ENCODE measurements at places on chromosomes 11 and 22.

DNA sequence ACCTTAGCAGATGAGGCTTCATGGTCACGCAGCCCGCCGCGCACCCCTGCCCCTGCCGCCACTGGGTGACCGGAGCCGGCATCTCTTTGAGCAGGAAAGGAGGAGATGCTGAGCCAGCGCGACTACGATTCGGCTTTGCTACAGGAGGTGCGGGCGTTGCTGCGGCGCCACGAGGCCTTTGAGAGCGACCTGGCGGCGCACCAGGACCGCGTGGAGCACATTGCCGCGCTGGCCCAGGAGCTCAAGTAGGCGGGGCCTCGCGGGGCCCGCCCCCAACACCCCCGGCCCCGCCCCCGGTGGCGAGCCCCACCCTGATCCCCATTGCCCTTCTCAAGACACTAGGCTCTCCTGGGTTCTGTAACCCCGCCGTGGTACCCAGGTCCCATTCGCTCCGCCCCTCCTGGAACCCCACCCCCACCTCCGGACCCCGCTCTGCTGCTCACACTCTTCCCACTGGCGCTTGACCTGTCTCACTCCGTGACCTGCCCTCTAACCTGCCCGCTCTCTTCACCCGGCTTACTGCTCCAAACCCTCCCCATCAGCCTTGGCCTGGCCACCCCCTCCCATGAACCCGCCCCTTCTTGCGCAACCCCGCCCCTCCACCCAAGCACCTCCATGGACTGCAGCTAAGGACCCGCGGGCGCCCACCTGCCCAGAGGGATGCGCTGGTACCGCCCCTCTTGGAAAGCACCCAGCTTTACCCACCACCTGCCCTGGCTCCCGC is 9.1 kb downstream of the CTSF start:
- peak; percentile 4 for DNase-seq

- no peak for DNase-seq
Observed at GRCh38 chr11:36492724-36493304, 17.3 kb downstream of the TRAF6 start.

- no peak for DNase-seq
Observed at GRCh38 chr11:100592619-100593260, 94.3 kb upstream of the ARHGAP42 start.

- no peak for DNase-seq
Observed at GRCh38 chr11:45921561-45922424, 663 bp upstream of the LARGE2 start.

DNA sequence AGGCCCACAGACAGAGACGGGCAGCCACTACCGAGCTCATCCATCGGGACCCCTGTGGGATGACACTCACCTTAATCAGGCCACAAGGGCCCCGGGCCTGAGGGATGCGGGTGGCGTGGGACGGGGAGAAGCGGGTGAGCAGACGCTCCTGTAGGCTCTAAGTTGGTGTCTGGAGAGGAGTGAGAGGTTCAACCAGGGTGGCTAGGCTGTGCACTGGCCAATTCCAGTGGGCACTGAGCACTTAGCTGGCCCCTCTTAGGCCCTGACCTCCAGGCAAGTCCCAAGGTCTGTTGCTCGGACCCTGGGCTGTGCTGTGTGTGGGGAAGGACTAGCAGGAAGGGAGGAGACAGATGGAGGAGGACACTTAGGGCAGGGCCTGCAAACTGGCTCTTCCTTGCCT is 139.3 kb downstream of the ST3GAL4 start:
- no peak for DNase-seq

DNA sequence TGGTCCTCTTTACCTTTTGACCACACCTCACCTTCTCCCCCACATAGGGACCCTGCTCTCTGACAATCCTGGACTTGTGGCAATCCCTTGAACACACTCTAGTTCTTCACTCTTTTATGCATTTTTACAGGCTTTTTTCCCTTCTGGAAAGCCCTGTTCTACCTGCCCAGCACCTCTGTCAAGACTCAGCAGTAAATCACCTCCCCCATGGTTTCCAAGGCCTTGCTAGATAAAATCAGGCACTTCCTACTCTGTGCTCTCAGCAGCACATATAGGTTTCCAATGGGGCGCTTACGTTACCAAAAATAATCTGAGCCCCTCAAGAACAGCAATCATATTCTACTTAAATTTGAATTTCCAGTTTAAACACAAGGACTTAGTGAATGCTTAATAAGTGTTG is 53.9 kb downstream of the ETS1 start:
- no peak for DNase-seq

DNA sequence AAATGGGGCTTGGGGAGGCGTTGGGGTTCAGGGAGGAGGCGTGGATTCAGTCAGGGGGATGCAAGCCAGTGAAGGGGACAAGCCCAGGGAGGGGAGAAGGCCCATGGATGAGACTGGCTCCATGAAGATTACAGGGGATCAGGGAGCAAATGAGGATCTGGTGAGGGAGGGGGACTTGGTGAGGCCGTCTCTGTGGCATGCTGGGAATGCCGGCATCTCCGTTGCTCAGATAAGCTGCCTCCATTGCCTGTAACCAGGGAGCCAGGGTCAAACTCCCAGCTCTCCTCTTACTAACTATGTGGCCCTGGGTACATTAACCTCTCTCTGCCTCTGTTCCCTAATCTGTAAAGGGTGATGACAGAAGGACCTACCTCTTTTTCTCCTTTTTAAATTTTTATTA is 38.7 kb downstream of the TPBGL start:
- DNase-seq: no peak

DNA sequence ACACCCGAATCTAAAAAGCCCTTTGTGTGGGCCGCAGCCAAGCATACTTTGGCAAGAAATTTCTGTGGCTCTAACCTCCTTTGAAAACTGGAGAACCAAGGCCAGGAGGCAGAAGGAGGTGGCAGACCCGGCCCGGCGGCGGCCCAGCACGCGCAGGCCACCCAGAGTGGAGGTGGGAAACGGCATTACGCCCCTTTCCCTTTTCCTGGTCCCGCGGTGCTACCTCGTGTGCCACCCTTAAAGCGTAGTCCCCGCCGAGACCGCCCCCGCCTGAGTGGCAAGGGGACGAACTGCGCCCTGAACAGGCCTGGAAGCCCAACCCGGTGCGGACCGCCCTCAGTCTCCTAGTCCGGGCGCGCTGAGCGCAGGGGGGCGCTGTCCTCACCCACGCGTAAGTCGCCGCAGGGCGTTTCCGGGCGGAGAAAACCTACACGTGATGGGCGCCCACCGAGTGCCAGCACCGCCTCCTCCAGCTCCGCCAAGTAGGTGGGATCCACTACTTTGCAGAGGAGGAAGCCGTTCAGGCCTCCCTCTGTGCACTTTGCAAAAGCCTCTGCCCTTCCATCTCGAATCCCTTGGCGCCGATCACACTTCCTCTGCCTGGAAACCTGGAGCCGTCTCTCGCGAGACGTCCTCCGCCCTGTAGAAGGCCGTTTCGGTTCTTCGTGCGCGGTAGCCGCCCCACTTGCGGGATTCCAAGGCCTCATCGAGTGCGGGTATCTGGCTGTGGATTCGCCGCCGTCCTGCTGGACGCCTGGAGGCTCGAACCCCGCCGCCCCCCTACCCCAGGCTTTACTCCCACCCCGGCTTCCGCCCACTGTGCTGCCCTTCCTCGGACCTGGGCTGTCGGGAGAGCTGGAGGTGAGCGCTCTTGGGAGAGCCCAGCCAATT is at the start of gene ACCS:
Gene ACCS, plus strand, starts transcription at position 430 of the 891 bp plus-strand sequence. CDS start 1,358 bp downstream, outside the sequence.
- peak; percentile 87 for DNase-seq

DNA sequence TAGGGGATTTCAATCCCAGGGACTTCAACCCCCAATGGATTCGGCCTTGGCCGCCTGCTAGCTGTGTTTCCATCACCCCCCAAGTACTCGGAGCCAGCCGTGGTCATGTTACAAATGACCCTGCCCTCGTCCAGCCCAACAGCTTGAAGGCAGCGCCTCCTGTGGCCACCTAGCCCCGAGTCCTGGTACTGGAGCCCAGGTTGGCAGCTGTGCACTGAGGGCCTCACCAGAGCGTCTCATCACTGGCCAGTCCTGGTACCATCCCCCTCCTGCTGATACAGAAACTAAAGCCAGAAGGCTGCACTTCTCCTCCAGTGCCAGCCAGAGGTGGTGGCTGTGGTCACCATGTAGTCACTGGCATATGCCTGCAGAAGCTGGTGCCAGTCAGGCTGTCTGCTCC is 44.9 kb upstream of the FADD start:
- no peak for DNase-seq

- DNase-seq: no peak
Observed at GRCh38 chr22:27124351-27124966, 467.1 kb downstream of the MIAT start.

DNA sequence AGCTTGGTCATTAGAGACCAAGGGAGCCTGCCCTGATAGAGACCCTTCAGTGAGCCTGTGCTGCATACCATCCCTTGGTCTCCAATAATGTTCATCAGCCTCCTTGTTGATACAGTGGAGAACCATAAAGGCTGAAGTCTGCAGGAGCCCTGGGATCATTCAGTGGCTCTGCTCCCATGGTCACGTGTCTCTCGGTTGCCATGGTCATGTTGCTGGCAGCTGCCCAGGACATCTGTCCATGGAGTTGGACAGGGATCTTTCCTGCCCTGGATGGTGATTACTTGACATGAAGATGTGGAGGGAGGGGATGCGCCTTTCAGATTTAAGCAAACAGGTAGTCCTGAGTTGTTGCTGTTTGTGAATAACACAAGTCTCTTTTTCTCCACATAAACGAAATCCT is 38.2 kb downstream of the CYB5R2 start:
- peak; percentile 23 for DNase-seq

- no peak for DNase-seq
Observed at GRCh38 chr11:89347071-89347470, 144.1 kb downstream of the NOX4 start.

GRCh38 chr11:72436661-72437060 is 2.3 kb upstream of the CLPB start:
- no peak for DNase-seq

GRCh38 chr11:20158597-20159257 is 1.5 kb downstream of the DBX1 start:
- DNase-seq: no peak

GRCh38 chr22:23053051-23053707 is 17.1 kb upstream of the GNAZ start:
- DNase-seq: no peak

DNA sequence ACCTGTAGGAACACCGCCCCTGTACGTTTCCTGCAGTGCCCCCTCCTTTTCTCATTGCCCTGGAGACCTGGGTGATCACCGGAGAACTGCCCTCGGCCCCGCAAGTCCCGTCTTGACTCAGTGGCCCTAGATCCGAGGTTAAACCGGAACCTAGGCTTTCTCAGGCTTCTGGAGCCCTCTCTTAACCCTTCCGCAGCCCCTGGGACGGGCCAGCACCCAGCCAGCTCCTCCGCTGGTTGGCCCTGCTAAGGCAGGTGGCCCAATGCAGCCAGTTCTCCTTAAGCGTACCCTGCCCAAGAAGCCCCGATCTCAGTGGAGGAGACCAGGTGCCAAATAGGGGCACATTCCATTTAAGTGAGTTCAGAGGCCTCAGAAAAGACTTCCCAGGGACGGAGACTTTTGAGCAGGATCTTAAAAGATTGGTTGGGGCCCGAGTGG is 776 bp downstream of the NLRX1 start:
- DNase-seq: no peak

- no peak for DNase-seq
Observed at GRCh38 chr11:119447664-119448242, 24.8 kb upstream of the THY1 start.
